ENCODE measurements at places on chromosomes 11 and 22. TPM values are rescaled to one million over a fixed set of nuclear protein-coding genes. Genes with fewer than 3 reads are reported as not detected.

The C11orf65 gene
- not detected for total RNA-seq

The POU2AF2 gene
- total RNA-seq: not detected

The FGF19 gene
- total RNA-seq: not detected

The TBX10 gene
- not detected for total RNA-seq

The RIMBP3C gene
- total RNA-seq: 0.22 TPM

The FRMD8 gene
- total RNA-seq: 106 TPM

DNA sequence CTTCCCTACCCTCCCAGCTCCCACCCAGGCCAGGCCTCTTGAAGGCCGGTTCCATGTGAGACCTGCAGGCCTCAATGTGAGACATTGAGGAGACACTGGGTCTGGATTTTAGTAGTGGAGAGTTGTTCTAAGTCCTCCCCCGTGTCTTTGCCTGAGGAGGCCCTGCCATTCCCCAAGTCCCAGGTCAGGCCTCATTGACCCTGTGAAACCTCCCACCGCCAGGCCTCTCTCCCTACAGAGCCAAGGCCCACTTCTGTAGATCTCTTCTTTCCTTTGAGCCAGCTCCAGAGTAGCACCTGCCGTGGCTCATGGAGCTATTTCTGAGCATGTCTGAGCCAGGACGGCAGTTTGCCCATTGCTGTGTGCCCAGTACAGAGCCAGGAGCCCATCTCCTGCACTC lies 1419.6 kb downstream of the TBC1D22A start:
- DNase-seq: no peak

DNA sequence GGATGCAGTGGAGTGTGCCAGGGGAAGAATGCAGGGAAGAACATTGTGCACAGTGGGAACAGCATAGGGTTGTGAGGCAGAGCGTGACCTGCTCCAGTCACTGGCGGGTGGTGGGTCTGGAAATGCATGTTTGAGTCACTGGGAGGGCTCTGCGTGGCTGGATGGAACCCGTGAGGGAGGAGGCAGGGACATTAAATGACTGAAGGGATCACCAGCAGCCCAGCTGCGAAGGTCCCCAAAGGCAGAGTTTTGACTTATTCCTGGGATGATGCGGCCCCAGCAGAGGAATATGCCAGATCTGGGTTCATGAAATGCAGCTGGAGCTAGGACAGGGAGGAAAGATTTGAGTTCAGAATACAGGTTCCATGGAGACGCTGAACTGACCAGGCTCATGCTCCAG lies 104.0 kb upstream of the FGF3 start:
- no peak for DNase-seq

GRCh38 chr11:27786331-27786730 lies 86.1 kb upstream of the BDNF start:
- DNase-seq: peak; percentile 44

GRCh38 chr11:128417607-128418324 lies 169.6 kb downstream of the ETS1 start:
- DNase-seq: peak; percentile 93

GRCh38 chr11:65884716-65885092 lies 3.6 kb downstream of the FIBP start:
- peak; percentile 75 for DNase-seq

Measured in GM23248 (cell line).